Cardiac fibroblast (primary cell): ENCODE measurements at places on chromosomes 6 and 20.
A peak's percentile ranks its signal among the peaks of the same experiment; 100 is the strongest.

GRCh38 chr6:22569281-22570184, at the start of gene HDGFL1:
Gene HDGFL1, plus strand, starts transcription at chr6:22569566. Its CDS starts 10 bp downstream, at chr6:22569576.
- DNase-seq = no peak

GRCh38 chr6:108874470-108875160, 26.4 kb downstream of the ARMC2 start:
- DNase-seq = peak; percentile 87

- DNase-seq = no peak
These were observed 56.9 kb downstream of the LY86 start for GRCh38 chr6:6645261-6645917.

GRCh38 chr20:13331536-13331935, 110.5 kb downstream of the ISM1 start:
- peak; percentile 14 for DNase-seq

DNA sequence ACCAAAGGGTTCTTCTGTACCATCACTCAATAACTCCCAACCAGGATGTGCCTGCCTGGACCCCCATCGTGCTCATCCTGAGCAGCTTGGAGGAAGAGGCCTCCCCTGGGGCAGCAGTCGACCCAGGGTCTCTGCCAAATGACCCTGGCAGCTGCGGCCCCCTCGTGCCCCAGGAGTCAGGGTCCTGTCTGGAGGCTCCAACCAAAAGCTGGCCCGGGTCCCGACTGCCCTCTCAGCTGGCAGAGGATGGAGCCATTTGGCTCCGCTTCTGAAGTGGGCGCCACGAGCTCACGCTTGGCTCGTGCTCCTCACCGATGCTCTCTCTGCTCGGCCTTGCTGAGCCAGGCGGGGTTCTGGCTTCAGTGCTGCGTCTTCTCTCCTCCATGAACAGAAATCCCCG, 56.8 kb downstream of the TFAP2C start:
- DNase-seq = no peak

GRCh38 chr20:50710492-50711063, 19.2 kb upstream of the RIPOR3 start:
- peak; percentile 80 for DNase-seq

GRCh38 chr6:15081447-15081846, 164.4 kb upstream of the JARID2 start:
- DNase-seq = no peak

- DNase-seq = no peak
These were observed 13.6 kb upstream of the GUCA1A start for GRCh38 chr6:42159431-42160024.

- no peak for DNase-seq
These were observed 2.6 kb downstream of the TRERF1 start for GRCh38 chr6:42448927-42449659.

GRCh38 chr6:34349211-34349610, 43.3 kb downstream of the NUDT3 start:
- DNase-seq = no peak

- no peak for DNase-seq
These were observed 87.7 kb downstream of the CDH22 start for GRCh38 chr20:46220455-46221207.

DNA sequence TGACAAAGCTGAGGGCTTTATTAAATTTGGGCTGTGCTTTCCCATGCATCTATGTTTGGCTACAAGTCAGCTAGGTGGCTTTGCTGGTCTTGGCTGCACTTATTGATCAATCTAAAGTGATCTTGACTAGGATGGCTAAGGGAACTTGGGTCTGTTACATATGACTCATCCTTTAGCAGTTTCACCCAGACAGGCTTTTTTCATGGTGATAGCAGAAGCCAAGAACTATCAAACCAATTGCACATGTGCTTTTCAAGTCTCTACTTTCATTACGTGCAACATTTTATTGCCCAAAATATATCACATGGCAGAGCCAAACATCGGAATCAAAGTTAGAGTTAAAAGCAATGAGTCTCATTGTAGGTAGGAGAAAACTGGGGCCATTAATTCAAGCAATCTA, 626.3 kb downstream of the TENT5A start:
- DNase-seq = peak; percentile 5

DNA sequence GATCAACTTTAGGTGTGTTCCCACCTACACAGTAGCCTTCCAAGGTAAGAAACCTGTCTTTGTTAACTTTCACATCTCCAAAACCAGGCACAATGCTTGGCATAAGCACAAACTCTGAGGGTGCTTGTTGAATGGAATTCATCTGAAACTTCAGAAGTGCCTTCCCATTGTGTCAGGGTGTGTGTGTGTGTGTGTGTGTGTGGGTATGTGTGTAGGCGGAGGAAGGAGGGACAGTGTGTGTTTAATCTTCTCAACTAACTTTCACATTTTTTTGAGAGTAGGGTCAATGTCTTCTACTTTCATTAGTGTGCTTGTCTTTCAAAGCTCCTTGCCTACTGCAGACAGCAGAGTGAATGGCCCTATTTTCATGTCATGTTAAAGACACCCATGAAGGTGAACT, 45.6 kb downstream of the PDE7B start:
- DNase-seq = no peak

DNA sequence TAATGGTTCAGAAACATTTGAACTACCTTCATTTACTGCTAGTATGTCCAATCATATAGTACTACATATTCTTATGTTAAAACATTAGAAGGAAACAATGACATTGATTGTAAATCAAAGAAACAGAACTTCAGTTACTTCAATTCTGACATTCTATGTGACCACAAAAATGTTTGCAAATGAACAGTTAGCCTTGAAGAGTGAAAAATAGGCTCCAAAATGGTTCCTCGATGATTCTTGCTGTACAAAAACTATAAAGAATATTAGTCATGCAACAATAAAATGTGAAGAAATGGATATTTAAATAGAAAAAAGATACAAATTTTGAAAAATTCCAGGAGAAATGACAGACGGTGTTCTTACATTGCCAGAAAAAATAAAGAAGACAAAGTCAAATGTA, 686.9 kb downstream of the BCKDHB start:
- DNase-seq = no peak

GRCh38 chr6:94751641-94752329, 825.5 kb upstream of the MANEA start:
- DNase-seq = no peak

GRCh38 chr20:5781798-5782750, 31.9 kb downstream of the SHLD1 start:
- no peak for DNase-seq

GRCh38 chr20:20755231-20755630, 42.8 kb upstream of the RALGAPA2 start:
- DNase-seq = no peak

DNA sequence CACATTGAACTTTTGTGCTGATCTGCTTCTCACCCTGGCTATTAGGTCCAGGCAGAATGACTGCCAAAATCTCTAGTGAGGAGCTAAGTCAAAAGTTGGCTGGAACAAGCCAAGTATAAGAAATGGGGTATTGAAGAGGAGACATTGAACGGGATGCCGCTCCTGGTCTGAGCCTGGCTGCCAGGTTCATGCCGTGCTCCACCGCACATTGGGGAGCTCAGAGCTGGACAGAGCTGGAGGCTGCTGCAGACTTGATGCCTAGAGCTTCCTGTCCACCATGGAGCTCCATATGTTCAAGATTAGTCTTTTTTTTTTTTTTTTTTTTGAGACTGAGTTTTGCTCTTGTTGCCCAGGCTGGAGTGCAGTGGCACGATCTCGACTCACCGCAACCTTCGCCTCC, 4.1 kb upstream of the IFT52 start:
- no peak for DNase-seq

DNA sequence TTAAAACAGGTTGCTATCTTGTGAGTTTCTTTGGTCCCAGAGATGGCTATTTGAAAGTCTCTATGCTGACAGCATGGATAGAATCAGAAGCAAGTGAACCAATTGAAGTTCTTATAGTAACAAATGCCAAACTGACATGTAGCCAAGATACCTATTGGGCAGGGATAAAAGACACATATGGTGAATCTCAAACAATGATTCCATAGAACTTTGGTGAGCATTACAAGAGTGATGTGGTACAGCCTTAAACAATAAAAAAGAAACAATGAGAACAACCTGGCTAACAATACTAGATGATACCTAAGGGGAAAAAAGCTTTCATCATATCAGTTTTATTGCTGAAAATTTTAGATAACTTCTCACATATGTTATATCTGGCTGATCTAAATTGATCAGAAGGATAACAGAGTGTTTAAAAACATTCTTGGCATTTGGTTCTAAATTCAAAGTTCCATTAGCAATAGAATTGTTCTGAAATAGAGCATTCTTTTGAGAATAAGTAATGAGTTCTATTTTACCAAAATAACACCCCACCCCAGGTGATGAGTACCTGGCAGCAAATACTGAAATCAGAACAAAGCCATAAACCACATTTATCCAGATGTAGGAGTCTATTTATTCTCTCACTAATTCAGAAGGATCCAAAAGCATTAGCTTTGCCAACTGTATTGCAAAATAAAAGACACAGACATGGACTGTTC, 5.8 kb upstream of the HMGCLL1 start:
- no peak for DNase-seq

- DNase-seq = no peak
These were observed 174.1 kb downstream of the ADAT2 start for GRCh38 chr6:143276436-143276835.

DNA sequence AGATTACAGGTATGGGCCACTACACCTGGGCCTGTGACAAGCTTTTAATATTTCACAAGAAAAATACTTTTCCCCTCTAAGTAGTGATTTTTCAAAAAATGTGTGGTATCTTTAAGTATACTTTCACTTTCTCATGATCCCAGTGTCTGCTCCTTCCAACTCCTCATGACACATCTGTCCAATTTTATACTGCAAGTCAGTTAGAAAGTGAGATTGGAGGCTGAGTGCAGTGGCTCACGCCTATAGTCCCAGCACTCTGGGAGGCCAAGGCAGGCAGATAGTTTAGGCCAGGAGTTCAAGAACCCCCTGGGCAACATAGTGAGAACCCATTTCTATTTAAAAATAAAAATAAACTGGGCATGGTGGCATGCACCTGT, 20.2 kb downstream of the PIM1 start:
- no peak for DNase-seq

DNA sequence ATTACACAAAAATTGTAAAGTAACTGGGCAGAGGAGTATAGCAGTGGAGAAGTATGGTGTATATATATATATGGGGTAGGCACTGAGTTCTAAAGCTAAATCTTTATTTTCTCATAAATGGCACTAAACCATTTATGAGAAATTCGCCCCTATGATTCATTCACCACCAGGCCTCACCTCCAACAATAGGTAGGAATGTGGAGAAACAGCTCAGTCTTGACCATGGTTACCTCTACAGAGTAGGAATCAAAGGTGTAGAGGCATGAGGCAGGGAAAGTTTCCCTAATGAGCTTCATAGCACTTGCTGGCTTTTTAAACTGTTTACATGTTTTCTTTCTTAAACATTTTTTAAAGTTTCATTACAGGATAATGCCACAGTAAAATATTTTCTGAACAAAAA, 36.9 kb upstream of the SUMO4 start:
- no peak for DNase-seq

DNA sequence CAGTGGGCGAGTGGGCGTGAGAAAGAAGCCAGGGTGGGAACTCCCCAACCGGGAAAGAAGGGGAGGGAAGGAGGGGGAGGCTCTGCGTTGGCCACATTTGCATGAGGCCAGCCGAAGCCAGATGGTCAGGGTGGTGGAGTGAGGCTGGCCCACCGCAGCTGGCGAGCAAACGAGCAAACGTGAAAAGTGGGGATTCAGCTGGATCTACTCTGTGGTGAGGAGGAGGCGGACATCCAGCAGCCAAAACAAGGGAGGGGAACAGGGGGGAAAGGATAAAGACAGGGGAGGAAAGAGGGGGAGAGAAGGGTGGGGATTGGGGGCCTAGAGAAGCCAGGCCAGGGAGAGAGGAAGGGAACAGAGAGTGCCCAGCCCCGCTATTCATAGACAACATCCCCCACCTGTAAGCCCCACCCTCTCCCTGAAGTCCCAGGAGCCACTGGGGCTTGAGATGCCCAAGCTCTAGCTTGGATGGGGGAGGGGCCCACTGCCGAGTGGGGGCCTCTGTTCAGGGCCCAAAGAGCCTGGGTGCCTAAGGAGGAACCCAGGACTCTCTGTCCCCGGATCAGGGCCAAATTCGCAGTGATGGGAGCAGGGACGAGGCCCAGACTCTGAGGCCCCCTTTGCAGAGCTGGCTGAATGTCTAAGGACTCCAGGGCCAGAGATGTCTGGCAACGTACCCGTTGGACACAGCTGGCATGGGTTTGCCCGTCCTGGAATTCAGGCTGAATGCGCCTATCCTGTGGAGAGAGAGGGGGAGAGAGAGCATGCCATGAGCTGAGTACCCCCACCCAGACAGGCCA, 45.1 kb downstream of the CPNE5 start:
- DNase-seq = no peak

DNA sequence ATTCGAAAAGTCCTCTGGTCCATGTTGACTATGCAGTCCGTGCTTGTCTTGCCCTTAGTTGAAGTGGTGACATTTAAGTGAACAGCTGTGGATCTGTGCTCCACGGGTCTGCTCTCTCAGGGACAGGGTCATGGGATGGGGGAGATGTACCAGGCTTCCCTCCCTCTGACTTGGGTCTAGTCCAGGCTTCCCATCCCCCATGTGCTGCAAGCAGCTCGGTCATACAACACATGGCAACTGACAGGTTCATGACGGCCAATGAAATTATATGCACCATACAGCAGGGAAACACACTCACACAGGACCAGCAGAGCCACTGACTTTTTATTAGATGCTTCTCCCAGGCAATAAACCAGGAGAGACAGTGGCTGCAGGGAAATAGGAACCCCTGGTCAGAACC, 201.4 kb downstream of the PTPRT start:
- DNase-seq = no peak

GRCh38 chr20:12687476-12687875, 321.3 kb upstream of the SPTLC3 start:
- no peak for DNase-seq

DNA sequence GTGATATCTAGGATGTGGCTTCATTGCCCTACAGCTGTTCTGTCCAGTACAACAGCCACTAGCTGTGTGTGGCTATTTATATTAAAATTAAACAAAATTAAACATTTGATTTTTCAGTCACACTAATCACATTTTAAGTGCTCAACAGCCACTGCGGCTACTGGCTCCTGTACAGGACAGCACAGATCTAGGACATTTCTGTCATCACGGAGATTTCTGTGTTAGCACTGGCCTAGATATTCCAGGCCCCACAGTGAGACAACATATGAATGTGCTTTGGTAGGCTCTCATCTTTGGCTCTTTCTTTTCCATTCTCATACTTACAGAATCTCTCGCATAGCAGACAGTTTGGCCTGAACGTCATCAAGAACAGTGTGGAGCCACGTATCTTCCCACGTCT, 48.4 kb upstream of the ZBTB24 start:
- no peak for DNase-seq

DNA sequence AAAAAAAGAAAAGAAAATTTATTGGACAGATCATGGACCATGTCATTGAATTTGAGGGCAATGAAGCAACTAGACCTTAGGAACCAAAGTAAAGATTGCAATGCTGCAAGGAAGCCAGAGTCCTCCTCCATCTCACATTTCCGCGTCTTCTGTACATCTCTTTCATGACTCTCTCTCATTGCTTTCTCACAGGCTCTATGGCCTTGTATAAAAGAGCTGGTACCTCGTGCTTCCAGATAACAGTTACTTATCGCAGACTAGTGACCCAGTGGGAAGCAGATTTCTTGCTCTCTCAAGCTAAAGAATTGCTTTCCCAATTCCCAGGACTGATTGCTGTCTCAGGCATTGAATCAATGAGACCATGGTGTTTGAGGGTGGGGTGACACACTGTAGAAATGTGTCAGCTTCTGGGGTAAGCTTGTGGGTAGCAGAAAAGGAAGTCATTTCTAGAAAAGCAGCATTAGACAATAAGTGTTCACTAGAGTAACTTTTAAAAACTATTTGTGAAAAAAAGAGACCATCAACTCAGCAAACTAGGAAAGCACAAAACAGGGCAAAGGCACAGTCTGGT, 635.3 kb downstream of the UTRN start:
- DNase-seq = no peak
